ENCODE measurements at places on chromosomes 1 and 21. TPM values are rescaled to one million over a fixed set of nuclear protein-coding genes. Genes with fewer than 3 reads are reported as not detected.

ADSS2 gene
- total RNA-seq = 69.8 TPM

VTCN1 gene
- total RNA-seq = not detected

KRTAP13-2 gene
- total RNA-seq = not detected

CFAP74 gene
- not detected for total RNA-seq

DNA sequence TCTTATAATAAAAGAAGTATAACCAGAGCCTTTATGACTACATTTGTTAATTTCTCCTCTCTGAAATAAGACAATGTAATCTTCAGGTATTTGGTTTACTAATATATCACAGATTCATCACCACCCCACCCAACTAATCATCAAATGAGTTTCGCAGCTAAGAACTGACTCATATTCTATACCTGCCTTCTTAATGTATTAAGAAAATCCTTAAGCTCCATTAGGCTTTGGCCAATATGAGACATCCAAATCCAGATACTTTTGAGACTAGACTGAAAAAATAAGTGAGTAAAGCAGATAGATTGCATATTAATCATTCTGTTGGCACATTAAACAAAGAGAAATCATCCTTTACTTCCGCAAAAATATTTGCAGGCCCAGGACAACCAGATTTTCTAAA is 18.7 kb upstream of the FMO2 start:
- no peak for DNase-seq

DNA sequence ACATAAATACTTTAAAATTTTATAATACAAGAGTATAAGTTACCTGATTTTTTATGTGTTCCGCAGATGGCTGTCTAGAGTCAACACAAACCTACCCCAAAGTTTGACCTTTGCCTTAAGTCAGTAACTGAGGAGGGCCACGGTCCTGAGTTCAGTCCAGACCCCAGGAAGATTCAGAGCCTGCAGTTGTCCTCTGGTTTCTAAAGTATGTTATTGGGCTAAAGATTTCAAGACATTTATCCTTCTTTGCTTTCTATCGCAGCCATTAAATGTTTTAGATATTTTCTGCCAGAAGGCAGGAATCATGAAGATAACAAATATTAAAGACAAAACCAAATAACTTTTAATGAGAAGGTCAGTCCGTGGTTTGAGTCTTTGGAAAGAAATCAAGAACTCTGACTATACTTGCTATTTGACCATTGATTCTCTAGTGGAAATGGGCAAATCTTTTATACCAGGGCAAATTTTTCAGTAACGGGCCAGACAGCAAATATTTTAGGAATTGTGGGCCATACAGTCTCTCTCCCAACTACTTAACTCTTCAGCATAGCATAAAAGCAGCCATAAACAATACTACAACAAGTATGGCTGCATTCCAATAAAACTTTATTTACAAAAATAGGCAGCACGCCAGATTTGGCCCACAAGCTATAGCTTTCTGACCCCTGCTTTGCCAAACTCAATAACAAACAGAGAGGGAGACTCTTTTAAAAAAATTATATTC is 38.0 kb upstream of the HAO2 start:
- DNase-seq = no peak

DNA sequence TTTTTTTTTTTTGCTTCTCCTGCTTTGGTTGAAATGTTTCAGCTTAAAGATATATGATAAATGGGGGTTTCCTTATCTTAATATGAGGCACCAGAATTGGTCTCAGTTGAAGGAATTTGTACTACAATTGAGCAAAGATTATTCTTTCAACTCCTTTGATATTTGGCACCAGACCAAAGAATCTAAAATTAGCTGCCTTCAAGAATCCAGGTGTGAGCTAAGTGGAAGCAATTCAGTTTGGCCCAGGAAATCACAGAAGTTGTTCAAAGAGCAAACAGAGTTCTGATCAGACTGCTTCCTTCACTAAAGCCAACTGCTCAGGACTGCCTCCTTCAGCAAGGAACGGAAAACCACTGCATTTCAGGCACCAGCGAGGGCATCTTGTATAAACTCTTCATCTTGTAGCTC is 68.3 kb upstream of the BCAR3 start:
- DNase-seq = no peak

- no peak for DNase-seq
Measured at GRCh38 chr1:202107321-202107761, 15.4 kb upstream of the GPR37L1 start.

- DNase-seq = no peak
Measured at GRCh38 chr1:12088607-12089006, 25.5 kb downstream of the TNFRSF8 start.
